Right lobe of liver (tissue), 6 donors: ENCODE measurements at places on chromosomes 11 and 22. TPM values are rescaled to one million over a fixed set of nuclear protein-coding genes. Genes with fewer than 3 reads are reported as not detected.

MPPED2 gene
- total RNA-seq: 0.12 TPM

BTBD18 gene
- not detected for total RNA-seq

CRYBB1 gene
- not detected for total RNA-seq

DNA sequence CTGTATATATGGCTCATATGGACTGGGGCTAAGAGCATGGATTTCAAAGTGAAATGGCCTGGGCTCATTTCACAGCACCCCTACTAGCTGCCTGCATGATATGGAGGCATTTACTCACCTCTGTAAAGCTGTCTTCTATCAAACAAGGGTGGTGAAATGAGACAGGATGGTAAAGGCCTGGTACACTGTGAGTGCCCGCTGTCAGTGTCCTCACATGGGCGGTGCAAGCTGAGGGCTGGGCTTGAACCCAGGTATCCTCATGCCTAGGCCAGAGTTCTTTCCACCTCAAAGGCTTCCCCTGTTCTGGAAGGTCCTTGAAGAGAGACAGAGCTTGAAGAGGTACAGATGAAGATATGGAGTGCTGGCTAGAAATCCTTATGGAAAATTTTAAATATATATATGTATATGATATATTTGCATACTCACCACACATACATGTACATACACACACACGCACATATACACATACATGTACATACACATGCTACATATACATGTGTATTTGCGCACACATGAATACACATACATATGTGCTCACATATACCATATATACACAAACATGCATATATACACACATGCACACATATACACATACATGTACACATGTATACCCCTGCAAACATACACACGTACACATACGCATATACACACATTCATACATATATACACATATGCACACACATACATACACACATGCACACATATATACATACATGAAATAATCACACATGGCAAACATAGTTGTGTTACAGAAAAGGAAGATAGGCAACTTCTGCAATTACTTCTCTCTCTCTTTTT, 44.7 kb downstream of the MICAL2 start:
- H3K36me3 ChIP-seq: no peaks in the 10 kb centered on the region
- no peak overlapping the region for H3K4me3 ChIP-seq
- H3K4me1 ChIP-seq: no peaks in the 10 kb centered on the region
- no peaks in the 10 kb centered on the region for H3K27me3 ChIP-seq

GRCh38 chr22:36713436-36713835, 9.9 kb upstream of the CACNG2 start:
- H3K36me3 ChIP-seq: no peaks in the 10 kb centered on the region
- H3K4me1 ChIP-seq: no peaks in the 10 kb centered on the region
- no peaks in the 10 kb centered on the region for H3K27me3 ChIP-seq
- no peak overlapping the region for H3K27ac ChIP-seq
- H3K4me3 ChIP-seq: no peak overlapping the region

DNA sequence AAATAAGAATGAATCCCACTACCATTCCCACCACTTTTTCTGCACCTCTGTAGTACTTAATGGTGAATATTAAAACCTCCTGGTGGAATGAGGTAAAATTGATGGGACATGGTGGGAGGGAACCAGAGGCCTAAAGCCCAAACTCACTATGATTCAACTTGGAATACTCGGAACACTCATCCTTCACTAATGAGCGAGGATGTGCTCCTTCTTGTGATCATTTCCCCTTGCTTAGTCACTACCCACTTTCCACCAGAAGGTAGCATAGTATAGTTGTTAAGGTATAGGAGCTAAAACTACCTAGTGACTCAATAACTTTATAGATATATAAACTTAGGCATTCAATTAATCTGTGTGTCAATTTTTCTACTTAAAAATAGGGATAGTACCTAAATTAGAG, 728.9 kb downstream of the OPCML start:
- H3K27me3 ChIP-seq: no peaks in the 10 kb centered on the region
- DNase-seq: no peak
- H3K36me3 ChIP-seq: no peaks in the 10 kb centered on the region
- H3K4me3 ChIP-seq: no peak overlapping the region
- H3K4me1 ChIP-seq: no peaks in the 10 kb centered on the region

DNA sequence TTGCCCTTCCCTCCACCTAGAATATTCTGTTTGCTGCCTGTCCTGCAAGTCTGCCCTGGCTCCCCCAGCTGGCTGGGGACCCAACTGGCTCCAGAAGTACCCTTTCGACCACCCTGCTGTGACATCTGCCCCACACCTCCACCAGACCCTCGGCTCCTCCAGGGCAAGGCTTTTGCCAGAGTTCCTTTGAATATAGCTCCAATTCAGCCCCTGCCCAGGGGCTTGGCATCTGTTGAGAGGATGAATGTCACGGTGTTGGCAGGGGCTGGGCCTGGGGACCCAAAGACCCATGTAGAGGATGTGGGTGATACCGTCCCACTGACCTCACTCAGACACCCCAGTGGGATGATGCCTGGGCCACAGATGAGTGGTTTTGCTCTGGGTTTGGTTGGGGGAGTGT, 4.0 kb downstream of the NLRP6 start:
- H3K4me1 ChIP-seq: peaks cover 14% of the 10 kb centered on the region
- H3K27me3 ChIP-seq: no peaks in the 10 kb centered on the region
- H3K27ac ChIP-seq: no peak overlapping the region
- no peak overlapping the region for H3K4me3 ChIP-seq
- DNase-seq: no peak
- H3K36me3 ChIP-seq: no peaks in the 10 kb centered on the region
